Dermis microvascular lymphatic vessel endothelial cell (primary cell): ENCODE measurements at places on chromosomes 3 and 15. TPM values are rescaled to one million over a fixed set of nuclear protein-coding genes. Genes with fewer than 3 reads are reported as not detected.

The ECE2 gene
- total RNA-seq = not detected in 2 replicates

The LDHAL6B gene
- total RNA-seq = not detected in 2 replicates

The TMEM212 gene
- not detected in 2 replicates for total RNA-seq

The CD200R1 gene
- not detected in 2 replicates for total RNA-seq

The PLA1A gene
- total RNA-seq = 5.1 and 11.9 TPM in 2 replicates

The ZNF662 gene
- total RNA-seq = 1.0 and 2.4 TPM in 2 replicates

The CFAP91 gene
- 0.13 TPM in 1 of 2 replicates, not detected in the other for total RNA-seq

The GPR87 gene
- under 0.01 TPM in 1 of 2 replicates, not detected in the other for total RNA-seq

GRCh38 chr15:101018016-101018415 is 98.9 kb downstream of the LRRK1 start:
- DNase-seq = no peak

GRCh38 chr3:133675631-133676335 is 14.0 kb upstream of the TOPBP1 start:
- DNase-seq = no peak

DNA sequence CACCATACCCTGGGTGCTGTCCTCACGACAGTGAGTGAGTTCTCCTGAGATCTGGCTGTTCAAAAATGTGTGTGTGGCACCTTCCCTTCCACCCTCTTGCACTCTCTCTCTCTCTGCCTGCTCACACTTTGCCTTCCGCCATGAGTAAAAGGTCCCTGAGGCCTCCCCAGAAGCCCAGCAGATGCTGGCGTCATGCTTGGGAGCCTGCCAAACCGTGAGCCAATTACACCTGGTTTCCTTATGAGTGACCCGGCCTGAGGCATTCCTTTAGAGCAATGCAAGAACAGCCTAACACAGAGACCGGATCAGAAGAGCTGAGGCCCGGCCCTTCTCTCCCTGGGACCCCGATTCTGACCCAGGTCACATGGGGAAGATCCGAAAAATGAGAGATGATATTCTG is 15.4 kb downstream of the TMEM44 start:
- no peak for DNase-seq

GRCh38 chr15:83068054-83068453 is 1.0 kb upstream of the BTBD1 start:
- DNase-seq = no peak

DNA sequence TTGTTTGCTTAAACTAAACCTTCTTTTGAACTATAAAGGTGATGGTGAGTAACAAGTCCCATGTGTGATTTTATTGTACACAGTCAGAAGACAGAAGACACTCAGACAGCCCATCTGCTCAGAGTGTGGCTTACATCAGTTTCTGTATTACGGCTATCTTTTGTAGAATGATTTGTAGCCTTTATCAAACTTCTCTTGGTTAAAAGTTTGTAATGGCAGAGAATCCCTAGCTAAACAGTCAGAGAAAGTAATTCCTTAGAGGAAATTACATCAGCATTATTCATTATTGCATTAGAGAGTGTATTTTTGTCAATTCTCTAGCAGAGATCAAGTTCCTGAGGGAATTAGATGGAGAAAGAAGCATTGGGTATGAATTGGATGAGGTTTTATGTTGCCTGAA is 500.8 kb downstream of the CNTN4 start:
- no peak for DNase-seq

GRCh38 chr3:4978204-4978965 is 852 bp upstream of the BHLHE40 start:
- peak; percentile 85 for DNase-seq

DNA sequence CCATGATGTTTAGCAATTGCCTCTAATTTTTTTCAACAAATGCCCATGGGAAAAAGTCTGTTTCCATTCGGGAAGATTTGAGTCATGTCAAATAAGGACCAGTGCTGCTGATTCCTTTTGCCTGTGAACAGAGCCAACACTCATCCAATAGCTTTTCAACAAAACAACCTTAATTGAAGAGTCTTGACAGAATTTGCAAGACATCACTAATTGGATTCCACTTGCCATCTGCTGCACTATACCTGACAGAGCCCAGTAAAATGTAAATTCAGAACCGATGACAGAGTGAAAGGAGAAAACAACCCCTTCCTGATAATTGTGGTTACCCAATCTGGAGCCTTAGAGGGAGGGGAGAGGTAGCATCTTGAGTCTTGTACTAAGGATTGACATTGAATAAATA is 426.7 kb downstream of the AGBL1 start:
- no peak for DNase-seq

DNA sequence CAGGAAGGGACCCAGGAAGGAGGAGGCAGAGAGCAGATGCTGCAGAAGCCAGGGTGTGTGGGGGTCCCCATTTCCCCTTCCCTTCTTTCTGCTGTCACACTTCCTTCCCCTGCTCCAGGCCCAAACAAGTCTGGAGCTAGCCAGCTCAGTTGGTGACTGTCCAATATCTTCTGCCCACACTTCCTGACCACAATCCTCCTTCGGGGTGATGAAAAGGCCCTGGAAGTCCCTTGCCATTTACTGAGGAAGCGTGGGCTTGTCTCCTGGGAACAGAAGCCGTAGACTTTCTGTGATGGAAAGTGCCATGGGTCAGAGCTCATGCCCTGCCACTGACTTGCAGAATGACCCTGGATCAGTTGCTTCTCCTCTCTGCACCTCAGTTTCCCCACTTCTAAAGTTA is 39.0 kb downstream of the ANAPC13 start:
- DNase-seq = no peak

GRCh38 chr15:96353416-96353929 is 23.0 kb downstream of the NR2F2 start:
- no peak for DNase-seq

- DNase-seq = no peak
Measured at GRCh38 chr3:136899622-136900158, 37.7 kb downstream of the NCK1 start.

- DNase-seq = peak; percentile 68
Measured at GRCh38 chr3:38646630-38647029, 2.9 kb downstream of the SCN5A start.

- no peak for DNase-seq
Measured at GRCh38 chr3:143419611-143420010, 300.0 kb downstream of the CHST2 start.

DNA sequence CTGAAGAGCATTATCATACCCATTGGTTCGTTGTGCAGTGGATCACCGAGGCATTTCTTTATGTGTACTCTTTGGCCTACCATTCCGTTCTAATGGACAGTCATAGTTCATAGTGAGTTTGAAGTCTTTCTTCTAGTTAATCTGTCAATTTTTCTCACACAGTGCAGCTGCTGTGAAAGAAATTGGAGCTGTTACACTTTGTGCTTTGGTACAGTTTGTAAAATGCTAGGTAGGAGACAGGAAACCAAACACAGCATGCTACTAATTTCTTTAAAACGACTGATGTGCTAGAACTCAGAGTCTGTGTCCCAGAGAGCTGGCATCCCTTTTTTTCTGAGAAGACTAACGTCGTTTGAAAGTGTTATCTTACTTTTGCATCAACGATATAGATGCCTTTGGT is 218.9 kb downstream of the CNTN4 start:
- no peak for DNase-seq

- no peak for DNase-seq
Measured at GRCh38 chr3:126445506-126445905, 30.2 kb downstream of the ZXDC start.

- no peak for DNase-seq
Measured at GRCh38 chr3:68009900-68010299, 355.5 kb upstream of the SUCLG2 start.

DNA sequence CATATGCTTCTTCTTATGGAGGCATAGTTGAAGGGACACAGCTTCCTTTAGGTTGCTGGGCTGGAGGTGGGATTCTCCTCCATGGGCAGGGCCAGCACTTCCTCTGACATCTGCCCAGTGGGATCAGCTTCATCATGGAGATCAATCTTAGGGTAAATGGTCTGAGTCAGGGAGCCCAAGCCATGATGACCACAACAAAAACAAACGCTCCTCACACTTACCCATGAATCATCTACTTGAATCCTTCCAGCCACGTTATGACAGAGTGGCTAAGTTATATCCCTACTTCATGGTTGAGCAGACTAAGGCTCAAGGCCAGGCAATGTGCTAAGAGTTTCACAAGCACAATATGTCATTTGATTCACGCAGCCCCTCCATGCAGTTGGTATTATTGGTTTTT is 87.2 kb upstream of the NMNAT3 start:
- no peak for DNase-seq

- no peak for DNase-seq
Measured at GRCh38 chr15:74641151-74641550, 25.5 kb downstream of the CLK3 start.

- no peak for DNase-seq
Measured at GRCh38 chr15:66845266-66845785, 143.3 kb downstream of the SMAD6 start.
